Left ventricle myocardium superior (tissue), 1 donor: ENCODE measurements at places on chromosomes 2 and 18. TPM values are rescaled to one million over a fixed set of nuclear protein-coding genes. Genes with fewer than 3 reads are reported as not detected.

DNA sequence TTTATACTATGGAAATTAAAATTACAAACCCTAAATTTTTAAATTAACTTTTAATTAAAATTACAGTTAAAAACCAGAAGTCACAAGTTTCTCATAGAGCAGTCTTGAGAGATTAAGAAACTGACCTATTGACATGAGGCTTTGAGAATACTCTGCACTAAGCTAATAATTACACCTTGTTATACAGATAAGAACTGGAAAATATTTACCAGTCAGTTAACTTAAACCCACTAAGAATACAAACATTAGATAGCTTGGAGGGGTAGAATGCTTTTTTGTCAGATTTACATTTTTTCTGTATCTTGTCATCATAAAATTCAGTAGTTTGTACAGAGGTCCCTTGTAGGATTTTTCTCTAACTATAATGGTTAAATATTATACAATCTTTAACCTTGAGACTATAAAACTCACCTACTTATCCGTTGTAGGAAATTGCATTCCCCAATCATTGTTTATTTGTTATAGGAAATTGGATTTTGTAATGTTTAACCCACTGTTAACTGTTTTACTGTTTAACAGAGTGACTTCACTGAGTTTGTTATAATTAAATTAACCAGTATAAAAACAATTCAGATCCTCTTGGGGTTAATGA, 219.7 kb upstream of the PKDCC start:
- no peak for DNase-seq

DNA sequence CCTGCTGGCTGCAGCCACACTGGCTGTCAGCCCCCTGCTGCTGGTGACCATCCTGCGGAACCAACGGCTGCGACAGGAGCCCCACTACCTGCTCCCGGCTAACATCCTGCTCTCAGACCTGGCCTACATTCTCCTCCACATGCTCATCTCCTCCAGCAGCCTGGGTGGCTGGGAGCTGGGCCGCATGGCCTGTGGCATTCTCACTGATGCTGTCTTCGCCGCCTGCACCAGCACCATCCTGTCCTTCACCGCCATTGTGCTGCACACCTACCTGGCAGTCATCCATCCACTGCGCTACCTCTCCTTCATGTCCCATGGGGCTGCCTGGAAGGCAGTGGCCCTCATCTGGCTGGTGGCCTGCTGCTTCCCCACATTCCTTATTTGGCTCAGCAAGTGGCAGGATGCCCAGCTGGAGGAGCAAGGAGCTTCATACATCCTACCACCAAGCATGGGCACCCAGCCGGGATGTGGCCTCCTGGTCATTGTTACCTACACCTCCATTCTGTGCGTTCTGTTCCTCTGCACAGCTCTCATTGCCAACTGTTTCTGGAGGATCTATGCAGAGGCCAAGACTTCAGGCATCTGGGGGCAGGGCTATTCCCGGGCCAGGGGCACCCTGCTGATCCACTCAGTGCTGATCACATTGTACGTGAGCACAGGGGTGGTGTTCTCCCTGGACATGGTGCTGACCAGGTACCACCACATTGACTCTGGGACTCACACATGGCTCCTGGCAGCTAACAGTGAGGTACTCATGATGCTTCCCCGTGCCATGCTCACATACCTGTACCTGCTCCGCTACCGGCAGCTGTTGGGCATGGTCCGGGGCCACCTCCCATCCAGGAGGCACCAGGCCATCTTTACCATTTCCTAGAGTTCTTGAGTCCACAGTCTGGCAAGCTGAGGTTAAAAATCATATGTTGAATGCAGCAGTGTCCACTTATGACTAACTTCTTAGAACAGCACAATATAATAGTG, 741 bp downstream of the GPR148 start:
- DNase-seq: no peak

- DNase-seq: no peak
These were observed 52.0 kb downstream of the DCC start for GRCh38 chr18:52391810-52392559.

DNA sequence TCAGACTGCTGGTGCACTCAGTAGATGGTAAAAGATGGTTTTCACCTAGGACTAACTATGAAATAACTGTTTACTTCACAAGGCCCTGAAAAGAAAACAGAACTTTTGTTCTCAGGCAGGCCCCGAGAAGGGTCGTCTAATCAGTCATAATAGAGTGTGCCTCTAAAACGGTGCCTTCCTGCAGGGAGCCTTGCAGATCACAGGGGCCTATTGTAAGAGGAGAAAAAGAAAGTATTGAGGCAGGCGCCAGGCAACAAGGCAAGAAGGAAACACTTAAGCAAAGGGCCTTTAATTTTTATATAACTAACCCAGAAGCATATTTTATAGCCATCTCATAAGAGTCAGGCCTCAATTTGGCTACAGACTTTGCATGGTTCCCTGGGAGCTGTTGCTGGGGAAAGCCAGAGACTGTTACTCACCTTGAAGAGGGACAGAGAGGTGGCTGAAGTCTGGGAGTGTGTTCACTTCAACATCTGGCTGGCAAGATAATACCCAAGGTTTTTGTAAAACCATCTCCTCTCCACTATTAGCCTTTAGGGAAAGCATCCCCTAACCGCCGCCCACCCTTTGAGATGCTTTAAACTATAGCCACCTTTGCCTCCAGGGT, 117.1 kb downstream of the PRPF40A start:
- DNase-seq: no peak

DNA sequence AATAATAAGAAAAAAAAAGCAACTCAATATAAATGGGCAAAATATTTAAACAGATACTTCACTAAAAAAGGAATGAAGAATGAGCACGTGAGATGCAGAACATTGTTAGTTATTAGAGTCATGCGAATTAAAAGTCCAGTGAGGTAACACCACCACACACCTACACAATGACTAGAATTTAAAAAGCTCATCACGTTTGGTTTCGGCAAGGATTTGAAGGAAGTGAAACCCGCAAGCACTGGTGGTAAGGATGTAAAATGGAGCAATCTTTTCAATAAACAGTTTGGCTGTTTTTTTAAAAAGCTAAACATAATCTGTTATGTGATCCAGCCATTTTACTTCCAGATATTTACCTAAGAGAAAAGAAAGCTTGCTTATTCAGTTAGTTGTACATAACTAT, 1181.6 kb upstream of the CELF4 start:
- DNase-seq: no peak

GRCh38 chr2:240374085-240374907, 61.2 kb upstream of the GPC1 start:
- peak; percentile 83 for DNase-seq

- DNase-seq: no peak
These were observed 13.8 kb downstream of the PREPL start for GRCh38 chr2:44347526-44347925.

GRCh38 chr2:54480025-54480424, 23.9 kb downstream of the SPTBN1 start:
- no peak for DNase-seq

- DNase-seq: no peak
These were observed 10.5 kb downstream of the COPS8 start for GRCh38 chr2:237096201-237096600.

DNA sequence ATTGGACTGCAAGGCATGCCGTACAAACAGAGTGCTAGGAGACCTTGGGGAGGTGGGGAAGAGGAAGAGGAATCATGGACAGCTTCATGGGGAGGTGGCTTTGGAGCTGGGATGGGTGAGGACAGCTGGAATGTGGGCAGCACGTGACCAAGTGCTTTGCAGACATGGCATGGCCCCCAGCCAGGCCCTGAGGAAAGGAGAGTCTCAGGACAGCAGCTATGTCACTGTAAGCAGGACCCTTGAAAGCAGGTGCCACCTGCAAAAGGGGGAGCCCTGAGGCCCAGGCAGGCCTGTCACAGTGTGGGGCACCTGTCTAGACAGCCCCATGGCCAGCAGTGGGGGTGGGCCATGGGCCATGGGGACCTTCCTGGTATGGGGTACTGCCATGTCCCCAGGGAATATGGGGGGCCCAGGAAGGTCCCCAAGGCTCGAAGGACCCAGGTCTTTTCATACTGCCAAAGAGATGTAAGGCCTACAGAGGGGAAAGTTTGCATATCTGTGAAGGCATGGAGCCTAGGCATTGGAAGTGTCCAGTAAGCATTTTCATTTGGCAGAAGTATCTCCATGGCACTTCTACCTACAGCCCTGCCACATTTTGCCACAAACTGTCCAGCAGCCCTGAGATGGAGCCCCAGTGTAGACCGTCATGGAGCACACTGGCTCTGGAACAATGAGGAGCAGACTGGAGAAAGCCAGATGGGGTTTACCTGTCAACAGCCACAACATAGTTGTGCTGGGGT, 9.9 kb downstream of the PAX8 start:
- peak; percentile 49 for DNase-seq

GRCh38 chr2:197255543-197255942, 55.0 kb downstream of the ANKRD44 start:
- peak; percentile 75 for DNase-seq

DNA sequence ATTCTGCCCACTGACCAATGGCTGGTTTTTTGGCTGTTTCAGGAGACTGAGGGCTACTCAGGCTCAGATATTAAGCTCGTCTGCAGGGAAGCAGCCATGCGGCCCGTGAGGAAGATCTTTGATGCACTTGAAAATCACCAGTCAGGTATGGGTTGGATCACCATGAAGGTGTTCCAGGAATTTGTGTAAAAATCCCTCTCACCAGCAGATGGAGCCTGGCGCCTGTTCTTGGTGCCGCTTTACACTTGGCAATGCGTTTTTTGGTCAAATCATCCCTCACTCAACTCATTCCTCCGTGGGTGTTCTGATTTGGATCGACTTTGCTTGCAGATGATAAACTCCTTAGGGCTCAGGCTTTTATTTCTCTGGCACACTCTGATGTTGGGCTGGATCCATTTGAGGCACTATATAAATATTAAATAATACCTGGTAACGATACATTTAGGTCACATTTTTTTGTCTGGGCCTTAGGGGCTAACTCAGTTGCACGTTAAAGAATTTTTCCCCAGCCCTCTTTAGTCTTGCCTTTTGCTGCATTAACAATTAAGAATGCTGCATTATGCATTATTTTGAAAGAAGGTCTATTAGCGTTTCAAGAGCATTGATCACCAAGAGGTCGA, 50.0 kb downstream of the HDHD2 start:
- peak; percentile 39 for DNase-seq

DNA sequence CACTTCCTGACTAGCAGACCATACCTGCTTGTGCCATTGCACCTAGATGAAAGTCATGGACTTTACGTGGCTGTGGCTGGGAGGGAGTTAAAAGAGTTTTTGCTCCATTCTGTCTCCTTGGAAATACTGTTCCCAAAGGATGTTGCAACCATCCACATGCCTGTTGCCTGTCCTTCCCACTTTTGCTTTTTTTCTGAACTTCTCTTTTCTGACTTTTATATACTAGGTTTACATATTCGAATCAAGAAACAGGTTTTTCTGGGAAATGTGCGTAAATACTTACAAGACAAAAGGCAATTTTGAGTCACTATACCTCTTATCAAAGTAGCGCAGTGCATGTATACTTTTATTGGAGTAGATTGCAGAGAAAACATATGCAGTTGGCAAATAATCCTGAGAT, 244.8 kb downstream of the PRKCE start:
- DNase-seq: no peak

DNA sequence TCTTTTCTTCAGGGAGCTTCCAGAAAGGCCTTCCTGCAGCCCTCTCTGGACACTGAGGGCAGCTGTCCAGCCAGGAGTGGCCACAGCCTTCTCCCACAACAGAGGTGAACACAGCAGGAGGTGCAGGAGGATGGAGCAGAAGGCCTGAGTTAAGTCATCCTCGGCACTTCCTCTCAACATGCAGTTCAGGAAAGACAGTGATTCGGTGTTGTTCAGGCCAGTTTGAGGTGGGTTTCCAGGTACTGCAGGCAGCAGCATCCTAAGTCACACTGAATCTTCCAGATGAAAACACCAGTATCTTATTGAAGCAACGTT, 225.3 kb upstream of the PXDN start:
- DNase-seq: no peak

CXCR1 gene
- 0.69 TPM for total RNA-seq

TGIF1 gene
- 10.0 TPM for total RNA-seq

CPS1 gene
- 3.1 TPM for total RNA-seq

CRYBA2 gene
- total RNA-seq: not detected

CAVIN2 gene
- total RNA-seq: 119 TPM

MIB1 gene
- 18.9 TPM for total RNA-seq

EML6 gene
- 0.59 TPM for total RNA-seq

NMUR1 gene
- total RNA-seq: not detected

ANKRD44 gene
- total RNA-seq: 6.9 TPM

RESP18 gene
- total RNA-seq: not detected

THSD7B gene
- 0.45 TPM for total RNA-seq

RBKS gene
- 3.3 TPM for total RNA-seq
